ENCODE measurements at places on chromosomes 6 and 20.

- DNase-seq, result peak; percentile 77
Measured at GRCh38 chr20:32536851-32537656, 48.1 kb downstream of the NOL4L start.

DNA sequence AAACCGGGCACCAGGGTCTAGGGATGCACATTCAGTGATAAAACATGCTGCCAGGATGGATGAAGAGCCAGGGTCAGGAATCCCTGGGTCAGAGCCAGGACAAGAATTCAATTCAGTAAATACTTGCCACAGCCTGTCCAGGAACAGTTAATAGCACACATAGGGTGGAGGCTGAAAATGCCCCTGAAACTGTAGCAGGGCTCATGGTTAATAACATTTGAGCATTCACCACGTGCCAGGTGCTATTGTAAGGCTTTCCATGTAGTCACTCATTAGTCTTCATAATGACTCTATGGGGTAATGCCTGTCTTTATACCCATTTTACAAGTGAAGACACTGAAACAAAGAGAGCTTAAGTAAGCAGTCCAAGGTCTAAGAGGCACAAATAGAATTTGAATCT is 296.3 kb downstream of the LRFN2 start:
- DNase-seq, result no peak

GRCh38 chr6:40714143-40714542 is 127.0 kb upstream of the LRFN2 start:
- DNase-seq, result no peak

DNA sequence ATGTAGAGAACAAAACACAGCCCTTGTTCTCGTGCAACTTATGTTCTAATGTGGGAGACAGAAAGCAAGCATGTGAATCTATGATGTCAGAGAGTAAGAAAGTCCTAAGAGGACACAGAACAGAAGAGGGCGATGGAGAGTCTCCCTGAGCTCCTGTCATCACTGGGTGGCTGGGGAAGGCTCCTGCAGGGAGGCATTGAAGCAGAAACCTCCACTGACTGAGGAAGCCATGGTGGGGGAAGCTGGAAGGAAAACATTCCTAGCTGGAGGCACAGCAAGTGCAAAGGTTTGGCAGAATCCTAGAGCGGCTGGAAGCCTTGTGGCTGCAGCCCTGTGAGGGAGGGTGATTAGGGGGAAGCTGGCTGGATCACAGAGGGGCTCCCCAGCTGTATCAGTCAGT is 248.0 kb downstream of the CDH26 start:
- peak; percentile 9 for DNase-seq

DNA sequence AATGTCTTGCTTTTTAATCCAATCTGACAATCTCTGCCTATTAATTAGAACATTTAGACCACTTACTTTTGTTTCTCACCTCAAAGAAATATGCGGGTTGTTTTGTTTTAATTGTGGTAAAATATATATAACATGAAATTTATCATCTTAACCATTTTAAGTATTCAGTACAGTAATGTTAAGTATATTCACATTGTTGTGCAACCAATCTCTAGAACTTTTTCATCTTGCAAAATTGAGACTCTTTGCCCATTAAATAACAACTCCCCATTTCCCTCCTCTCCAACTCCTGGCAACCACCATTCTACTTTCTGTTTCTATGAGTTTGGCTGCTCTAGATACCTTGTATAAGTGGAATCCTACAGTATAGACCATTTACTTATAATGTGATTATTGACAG is 13.8 kb upstream of the TCP11 start:
- DNase-seq, result no peak

DNA sequence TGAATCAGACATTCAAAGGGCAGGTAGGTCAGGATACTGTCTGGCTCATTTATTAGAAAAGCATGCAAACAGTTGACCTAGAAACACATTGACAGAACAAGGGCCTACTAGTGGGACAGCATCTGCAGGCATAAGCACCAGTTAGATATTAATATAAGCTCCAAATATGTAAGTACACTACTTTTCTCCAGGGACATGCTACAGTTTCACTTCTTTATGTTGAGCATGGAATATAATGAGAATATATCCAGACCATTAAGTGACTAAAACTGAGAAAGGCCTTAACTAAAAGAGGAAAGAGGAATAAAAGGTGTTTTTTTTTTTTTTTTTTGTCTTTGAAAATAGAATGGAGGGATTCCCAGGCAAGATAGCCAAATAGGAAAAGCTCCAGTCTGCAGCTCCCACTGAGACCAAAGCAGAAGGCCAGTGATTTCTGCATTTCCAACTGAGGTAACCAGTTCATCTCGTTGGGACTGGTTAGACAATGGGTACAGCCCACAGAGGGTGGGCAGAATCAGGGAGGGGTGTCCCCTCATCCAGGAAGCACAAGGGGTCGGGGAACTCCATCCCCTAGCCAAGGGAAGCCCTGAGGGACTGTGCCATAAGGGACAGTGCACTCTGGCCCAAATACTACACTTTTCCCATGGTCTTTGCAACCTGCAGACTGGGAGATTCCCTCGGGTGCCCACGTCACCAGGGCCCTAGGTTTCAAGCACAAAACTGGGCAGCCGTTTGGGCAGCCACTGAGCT is 251.6 kb downstream of the PHF3 start:
- DNase-seq, result no peak

DNA sequence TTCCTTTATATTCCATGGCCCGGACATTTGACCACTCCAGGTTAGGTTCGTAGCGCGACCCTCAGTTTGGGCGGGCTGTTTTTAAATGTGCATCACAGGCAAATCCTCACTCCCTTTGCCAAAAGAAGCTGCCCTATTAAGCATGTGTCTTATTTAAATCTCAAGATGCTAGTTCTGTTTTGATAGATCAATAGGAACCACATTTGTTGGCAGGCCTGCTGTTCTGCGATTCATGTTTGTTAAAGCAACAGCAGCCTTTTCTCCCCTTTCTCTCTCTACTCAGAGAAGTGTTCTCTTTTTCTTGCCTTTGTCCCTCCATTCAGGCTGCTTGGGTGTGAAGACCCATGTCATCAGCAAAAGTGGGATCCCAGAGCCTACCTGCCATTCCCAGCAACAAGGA is 212.0 kb upstream of the SSTR4 start:
- no peak for DNase-seq

- DNase-seq, result no peak
Measured at GRCh38 chr20:44425923-44426322, 49.8 kb upstream of the TTPAL start.

DNA sequence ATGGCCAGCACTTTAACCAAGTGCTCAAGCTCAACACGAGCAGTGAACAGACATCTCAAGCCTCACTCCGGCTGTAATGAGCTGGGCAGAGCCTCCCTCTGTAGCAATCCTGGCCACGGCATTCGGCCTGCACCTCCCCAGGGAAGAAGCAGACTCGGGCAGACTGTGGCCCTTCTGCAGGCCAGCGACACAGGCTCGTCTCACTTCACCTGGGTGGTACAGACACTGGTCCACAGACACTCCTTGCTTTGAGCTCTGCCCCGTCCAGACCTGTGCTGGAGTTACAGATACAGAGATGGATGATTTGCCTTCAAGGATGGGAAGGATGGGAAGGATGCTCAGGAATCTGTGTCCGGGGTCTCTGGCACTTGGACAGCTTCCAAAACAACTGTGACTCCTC is 300.9 kb downstream of the PREX1 start:
- DNase-seq, result no peak

DNA sequence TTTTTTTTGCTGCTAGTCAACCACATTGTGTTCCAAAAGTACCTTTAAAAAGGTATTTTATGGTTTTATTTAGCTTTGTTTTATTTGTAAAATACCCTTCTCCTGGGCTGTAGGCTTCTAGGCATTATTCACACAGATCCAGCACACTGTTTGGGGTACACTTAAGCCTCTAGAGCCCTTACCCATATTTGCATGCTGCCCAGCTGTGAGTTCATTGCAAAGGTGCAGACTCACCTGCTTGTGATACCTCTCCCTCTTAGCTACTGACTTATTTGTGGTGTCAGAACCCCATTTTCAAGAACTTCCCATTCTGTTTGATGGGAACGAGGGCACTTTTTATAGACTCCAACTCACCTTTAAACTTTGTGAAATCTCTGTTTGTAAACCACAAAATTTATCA is 69.8 kb downstream of the RIN2 start:
- DNase-seq, result no peak

DNA sequence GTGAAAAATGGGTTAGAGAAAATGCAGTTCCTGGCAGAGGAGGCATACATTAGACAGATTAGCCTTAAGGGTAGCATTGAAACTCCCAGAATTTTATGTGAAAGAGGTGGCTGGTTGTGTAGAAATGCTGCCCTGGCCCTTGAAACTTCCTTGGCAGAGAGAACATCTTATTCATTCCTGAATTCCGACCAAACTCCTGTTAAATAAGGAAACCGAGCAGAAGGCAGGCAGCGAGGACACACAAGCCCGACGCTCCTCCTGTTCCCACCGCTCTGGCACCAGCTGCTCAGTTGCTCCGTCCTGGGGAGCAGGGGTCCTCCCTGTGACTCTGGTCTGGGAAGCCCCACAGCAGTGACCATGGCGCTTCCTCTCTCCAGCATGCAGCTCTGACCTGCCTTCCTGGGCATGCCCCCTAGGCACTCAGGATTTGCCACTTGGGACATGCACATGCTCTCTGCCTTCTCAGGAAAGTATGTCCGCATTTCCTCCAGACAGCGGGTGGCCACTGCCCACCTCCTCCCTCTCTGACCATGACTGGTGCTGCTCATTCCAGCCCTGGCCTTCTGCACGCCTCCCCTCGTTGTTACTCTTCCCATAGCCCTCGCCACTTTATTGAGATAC is 35.2 kb upstream of the CLDN20 start:
- DNase-seq, result no peak

DNA sequence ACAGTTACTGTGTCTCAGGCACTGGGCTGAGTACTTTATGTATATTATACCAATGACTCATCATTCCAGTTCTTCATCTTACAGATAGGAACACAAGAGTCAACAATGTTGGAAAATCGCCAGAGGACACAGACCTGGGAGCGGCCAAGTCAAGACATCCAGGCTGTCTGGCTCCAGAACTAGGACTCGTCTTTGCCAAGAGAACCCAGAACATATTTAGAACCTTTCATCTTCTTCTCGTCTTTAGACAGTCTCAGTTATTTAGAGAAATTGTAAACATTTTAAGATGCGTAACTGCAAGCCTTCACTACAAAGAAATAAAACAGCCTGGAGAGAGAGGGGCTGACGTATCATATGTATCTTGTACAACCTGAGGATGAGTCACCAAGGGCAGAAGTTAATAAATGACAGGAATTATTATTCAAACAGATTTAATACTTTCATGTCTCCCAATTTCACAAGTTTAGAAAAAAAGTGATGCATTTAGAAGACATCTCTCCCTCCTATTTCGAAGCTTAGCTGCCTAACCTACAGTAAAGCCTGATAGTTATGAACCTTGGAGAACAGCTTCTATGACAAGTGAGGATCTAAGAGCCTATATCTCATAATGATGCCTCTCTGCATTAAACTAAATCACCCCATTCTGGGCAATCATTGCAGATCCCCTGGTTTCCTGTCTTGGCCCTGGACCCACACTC is 43.4 kb downstream of the SLC22A3 start:
- DNase-seq, result no peak

DNA sequence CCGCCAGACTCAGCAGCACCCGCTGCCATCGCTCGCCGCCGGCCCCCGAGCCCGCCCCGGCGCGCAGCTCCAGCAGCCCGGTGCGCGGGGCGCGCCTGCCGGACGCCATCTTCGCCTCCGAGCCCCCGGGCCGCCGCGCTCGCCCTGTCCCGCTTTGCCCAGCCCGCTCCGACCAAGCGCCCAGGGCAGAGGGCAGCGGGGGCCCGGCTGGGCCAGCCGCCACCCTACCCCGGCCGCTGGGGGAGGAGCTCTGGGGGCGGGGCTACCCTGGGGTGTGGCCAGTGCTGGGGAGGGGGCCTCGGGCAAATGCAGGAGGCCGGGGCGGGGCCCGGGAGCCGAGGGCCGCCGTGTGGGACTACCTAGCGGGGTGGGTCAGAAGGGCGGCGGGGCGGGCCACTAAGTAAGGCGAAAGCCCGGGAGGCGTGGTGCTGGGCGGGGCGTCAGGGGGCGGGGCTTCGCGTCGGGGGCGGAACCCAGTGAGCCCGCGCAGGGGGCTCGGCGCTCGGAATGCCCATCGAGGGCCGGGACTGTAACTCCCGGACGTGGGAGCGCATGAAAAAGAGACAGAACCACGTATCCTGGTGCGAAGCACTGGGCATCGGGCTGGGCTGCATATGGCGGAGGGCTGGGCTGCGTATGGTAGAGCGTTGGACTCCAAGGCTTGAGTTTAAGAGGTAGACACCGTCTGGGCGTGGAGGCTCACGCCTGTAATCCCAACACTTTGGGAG is at the start of gene SNTA1:
Gene SNTA1 (minus strand): TSS at position 252 of the 728 bp plus-strand sequence. CDS start 143 bp downstream, at position 109.
- peak; percentile 94 for DNase-seq

DNA sequence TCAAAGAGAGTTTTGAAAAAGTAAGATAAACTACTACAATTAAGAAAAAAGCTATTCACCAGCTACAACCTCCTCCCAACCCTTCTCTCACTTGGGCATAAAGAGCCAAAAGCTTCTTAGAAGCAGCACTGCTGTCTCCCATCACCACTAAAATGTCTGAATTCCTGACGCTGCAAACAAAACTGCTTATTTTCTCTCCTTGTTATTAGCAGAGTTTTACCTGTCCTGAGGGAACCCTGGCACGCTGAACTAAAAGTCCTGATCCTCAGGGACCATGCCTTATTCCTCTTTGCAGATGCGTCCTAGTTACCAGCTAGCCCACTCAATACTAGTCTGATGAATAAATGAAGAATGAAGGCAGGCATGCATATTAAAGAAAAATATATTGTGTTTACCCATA is 1.1 kb downstream of the HACE1 start:
- no peak for DNase-seq

GRCh38 chr6:124907596-124907995 is 54.6 kb upstream of the RNF217 start:
- no peak for DNase-seq

- no peak for DNase-seq
Measured at GRCh38 chr6:112877134-112878100, 530.3 kb downstream of the RFPL4B start.

All from activated CD8-positive, alpha-beta T cell treated with anti-CD3 and anti-CD28 coated beads for 36 hours (primary cell).